ENCODE measurements at places on chromosomes 2 and 18.

- DNase-seq, result peak; percentile 7
Measured at GRCh38 chr2:235779444-235779896, 285.6 kb downstream of the AGAP1 start.

GRCh38 chr18:58041633-58042032 is 2.4 kb upstream of the NEDD4L start:
- DNase-seq, result no peak

- no peak for DNase-seq
Measured at GRCh38 chr2:1633936-1634587, 110.3 kb downstream of the PXDN start.

DNA sequence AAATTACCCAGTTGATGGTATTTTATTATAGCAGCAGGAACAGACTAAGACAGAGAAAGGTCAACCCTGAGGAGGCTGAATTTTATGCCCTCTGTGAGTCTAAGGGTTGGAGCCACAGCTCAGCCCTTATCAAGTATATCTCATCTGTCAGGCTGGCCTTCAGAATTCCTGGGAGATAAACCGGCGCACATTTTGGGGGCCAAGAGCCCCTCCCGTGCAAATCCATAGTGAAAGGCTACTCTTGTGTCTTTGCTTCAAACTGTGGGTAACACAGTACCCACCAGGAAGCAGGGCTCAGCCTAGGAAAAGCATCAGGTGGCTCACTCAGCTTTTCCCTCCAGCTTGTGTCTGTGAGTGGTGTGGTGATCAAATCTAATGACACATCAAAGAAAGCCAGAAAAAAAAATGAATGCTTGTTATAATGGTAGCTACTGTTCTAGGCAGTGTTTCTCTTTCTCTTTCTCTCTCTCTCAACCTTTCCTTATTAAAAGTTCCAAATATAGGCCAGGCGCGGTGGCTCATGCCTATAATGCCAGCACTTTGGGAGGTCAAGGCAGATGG is 25.0 kb upstream of the ASXL2 start:
- DNase-seq, result no peak

DNA sequence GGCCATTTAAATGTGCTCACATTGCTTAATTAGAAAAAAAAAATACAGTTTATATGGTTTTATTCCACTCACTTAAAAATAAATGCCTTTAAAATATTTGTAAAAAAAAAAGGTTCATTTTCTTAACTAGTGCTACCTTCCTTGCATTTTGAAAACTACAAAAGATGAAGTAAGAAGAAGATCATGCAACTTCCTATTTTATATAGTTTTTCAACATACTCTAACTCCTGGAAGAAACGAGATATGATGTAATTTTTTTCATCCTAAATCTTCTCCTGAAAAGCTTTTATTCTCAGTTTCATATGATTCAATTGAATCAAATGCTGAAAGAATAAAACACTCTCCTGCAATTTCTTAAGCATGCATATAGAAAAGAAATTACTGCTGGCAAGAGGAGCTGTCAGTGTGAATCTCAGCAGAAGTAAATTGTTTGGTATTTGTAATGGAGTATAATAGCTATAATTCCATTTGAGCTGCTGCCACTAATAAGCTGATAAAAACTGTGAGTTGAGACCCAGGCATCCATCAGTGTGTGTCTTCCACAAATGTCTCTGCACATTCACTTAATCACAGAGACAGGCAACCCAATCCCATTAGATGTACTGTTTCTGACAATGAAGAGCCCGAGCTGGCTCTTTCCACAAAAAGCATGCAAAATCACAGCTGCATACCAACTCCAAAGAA is 3.7 kb downstream of the FTCDNL1 start:
- no peak for DNase-seq

- DNase-seq, result no peak
Measured at GRCh38 chr2:44566059-44566458, 204.3 kb downstream of the CAMKMT start.

DNA sequence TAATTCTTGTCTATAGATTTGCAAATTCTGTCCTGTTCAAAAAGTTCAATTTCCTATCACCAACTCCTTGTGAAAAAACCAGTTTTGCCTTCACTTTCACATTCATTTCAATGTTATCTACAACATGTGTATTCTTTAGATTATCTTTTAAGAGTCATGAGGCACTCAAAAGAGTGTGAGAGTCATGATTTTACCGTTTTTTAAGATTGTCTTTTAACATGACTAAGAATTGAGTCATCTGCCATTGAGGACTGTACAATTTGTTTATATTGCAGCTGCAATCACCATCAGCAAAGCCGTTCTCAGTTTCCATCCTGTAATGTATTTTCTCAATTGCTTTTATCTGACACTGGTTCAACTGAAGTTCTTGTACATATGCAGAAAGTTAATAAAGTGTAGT is 275.8 kb downstream of the LNPK start:
- no peak for DNase-seq

- no peak for DNase-seq
Measured at GRCh38 chr2:74507926-74508520, 528 bp upstream of the PCGF1 start.

GRCh38 chr2:230904856-230905447 is 20.1 kb downstream of the GPR55 start:
- DNase-seq, result no peak

- DNase-seq, result no peak
Measured at GRCh38 chr2:161312996-161313395, 4.8 kb downstream of the PSMD14 start.

GRCh38 chr2:187232749-187233148 is 215.3 kb downstream of the CALCRL start:
- DNase-seq, result no peak

DNA sequence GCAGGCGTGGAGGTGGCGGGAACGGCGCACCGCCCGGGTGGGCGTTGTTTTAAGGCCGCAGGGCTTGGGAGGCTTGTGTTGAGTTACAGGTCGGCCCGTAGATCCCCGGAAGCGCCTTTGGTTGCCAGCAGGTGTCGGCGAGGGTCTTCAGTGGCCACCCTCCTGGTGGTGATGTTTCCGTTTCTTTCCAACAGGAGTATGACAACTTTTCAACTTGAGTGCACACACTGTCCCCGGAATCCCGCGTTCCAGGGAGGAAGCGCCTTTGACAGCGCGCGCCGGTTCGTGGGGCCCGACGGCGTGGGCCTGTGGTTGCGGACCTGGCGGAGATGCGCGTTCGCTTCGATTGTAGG is 1.0 kb upstream of the HDAC4 start:
- DNase-seq, result no peak

- no peak for DNase-seq
Measured at GRCh38 chr2:140177086-140177485, 1396.9 kb upstream of the NXPH2 start.

- DNase-seq, result no peak
Measured at GRCh38 chr2:237873897-237874551, 14.6 kb downstream of the RAMP1 start.

DNA sequence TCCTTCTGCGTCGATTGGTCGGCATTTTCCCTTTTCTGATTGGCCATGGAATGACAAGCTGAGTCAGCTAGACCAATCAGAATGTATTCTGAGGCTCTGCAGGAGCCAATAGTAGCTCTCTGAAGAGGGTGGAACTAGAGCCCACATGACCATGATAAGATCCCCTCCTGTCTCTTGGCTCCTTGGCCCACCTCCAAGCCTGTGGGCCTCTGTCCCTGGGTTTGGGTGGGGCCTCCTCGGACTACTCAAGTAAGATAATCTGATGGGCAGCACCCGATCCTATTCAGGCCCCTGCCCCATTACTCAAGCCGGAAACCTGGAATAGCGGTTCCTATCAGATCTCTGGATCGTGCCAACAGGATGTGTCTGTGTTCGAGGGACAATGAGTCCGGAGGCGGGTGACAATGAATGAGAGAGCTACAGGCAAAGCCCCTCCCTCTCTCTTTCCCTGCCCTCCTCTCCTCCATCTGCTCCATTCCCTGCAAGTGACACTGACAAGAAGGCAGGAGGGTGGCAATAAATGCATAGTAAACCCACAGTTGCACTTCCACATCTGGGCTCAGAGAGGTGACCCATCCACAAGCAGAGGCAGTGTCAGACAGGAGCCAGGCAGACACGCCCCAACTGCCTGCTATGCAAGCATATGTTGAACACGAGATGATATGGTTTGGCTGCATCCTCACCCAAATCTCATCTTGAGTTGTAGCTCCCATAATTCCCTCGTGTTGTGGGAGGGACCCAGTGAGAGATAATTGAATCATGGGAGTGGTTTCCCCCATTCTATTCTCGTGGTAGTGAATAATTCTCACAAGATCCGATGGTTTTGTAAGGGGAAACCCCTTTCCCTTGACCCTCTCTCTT is 114.7 kb downstream of the TNS1 start:
- no peak for DNase-seq

DNA sequence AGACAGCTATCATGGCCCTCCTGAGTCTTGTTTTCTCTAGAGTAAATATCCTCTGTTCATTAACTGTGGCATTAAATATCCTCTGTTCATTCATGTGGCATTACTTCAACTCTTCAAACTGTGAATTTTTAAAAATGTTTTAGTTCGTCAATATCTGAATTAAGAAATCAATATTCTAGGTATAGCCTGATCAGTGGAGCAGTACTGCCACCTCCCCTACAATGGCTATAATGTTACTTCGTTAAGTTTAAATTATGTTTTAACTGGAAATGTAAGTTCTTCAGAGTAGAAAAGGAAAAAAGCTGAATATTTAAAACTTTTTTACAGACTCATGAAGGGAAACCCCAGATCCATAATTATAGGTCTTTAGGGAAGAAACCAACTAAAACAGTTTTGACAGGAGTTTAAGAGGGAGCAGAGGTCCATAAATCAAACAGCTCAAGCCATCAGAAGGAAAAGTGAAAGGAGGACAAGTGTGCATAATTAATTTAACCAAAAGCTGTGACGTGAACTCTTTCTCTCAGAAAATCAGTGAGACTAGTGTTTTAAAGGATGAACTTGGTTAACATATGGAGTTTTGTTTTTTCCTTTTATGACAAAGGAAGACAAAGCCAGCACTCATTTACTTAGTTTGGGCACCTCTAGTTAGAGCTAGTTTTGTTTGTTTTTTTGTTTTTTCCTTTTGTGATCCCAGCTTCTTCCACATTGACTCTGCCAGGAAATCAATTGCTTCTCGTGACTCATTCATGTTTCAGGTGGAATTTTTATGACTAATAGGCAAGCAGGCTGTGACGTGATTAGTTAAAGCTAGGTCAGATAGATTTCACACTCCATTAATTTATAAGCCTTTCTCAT is 44.9 kb downstream of the RBBP8 start:
- no peak for DNase-seq

DNA sequence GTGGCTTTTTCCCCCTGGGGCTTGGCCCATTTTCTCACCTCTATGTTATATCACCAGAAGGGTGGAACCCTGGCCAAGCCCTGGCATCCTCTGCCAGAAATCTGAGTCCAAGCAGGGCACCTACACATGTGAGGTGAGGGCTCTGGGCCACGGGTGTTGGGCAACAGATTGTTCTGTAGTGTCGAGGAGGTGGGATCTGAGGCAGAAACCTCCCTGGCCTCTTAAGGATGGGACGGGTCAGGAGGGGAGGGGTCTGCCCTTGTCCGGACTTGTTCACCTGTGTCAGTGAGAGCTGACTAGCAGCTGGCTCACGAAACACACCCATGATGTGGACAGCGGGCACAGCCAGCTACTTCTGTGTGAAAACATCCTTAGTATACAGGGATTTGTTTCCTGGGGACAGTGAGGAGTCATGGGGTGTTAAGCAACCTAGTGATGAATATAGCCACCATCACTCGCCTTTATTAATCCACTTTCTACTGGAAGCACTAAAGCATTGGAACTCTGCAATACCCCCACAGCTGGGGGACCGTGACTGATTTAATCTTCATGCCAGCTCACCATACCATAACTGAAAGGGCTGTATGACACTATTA is 35.6 kb downstream of the EPAS1 start:
- no peak for DNase-seq

- DNase-seq, result no peak
Measured at GRCh38 chr2:88601286-88601685, 26.0 kb downstream of the EIF2AK3 start.

DNA sequence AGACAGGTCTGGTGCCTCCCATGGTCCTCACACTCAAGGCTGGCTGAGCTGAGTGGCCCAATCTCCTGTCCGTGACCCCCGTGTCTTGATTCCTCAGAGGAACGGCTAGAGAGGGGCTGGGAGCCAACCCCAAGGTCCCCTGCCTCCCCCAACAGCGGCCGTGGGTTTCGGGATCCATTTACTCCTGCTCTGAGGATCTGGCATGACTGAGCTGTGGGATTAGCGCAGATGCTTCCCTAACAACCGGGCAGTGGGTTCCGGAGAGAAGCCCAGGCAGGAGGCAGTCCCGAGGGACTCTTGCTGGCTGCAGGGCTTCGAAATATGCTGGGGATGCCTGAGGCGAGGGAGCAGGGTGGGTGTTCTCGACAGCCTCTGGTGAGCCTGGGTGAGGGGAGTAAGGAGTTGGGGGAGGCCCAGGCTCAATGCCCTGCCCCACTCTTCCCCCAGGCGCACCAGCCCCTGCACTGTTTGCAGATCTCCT is 18.9 kb downstream of the GPR35 start:
- DNase-seq, result no peak

GRCh38 chr2:120712180-120712681 is 23.4 kb upstream of the GLI2 start:
- no peak for DNase-seq

- no peak for DNase-seq
Measured at GRCh38 chr18:13256444-13257305, 38.1 kb downstream of the LDLRAD4 start.

DNA sequence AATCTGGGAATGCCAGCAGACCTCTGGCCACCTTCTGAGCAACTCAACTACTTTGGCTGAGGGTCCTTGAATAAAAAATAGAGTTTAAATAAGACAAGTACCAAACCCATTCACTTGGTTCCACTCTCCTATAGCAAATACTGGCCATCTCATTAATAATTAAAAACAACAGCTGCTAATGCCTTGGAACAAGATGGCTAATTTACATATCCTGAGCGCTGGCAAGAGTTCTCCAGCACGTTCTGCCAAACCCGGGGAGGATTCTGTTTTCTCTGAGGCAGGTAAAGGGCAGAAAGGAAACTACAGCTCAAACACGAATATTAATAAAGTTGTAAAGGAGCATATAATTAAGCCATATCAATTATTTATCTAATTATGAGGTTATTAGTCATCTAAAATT is 1123.7 kb downstream of the TDRD15 start:
- DNase-seq, result no peak

GRCh38 chr2:644871-645270 is 32.3 kb downstream of the TMEM18 start:
- no peak for DNase-seq

GRCh38 chr18:43079422-43079821 is 36.1 kb downstream of the RIT2 start:
- DNase-seq, result no peak

- no peak for DNase-seq
Measured at GRCh38 chr2:104944495-104944894, 90.6 kb downstream of the POU3F3 start.

GRCh38 chr2:112152476-112153178 is 14.4 kb downstream of the FBLN7 start:
- DNase-seq, result no peak

GRCh38 chr2:215831296-215831913 is 181.9 kb downstream of the MREG start:
- DNase-seq, result no peak

All from activated naive CD4-positive, alpha-beta T cell (primary cell).